ENCODE measurements at places on chromosomes 11 and 22.

DNA sequence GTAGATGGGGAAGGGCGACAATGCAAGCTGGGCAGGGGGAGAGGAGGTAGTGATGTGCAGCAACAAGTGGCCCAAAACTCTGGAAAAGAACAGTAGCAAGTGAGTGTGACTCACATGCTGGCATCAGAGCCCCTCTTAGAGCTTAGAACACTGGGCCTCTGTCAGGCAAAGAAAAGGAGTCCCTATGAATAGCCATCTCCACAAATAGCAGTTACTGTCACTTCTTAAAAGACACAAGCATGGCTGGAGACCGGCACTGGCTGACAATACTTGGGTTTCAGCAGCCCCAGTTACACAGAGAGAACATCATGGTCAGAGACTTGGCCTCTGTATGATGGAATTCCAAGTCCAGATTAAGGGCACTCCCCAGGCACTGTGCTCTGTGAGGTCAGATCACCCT, 58.2 kb downstream of the PRCP start:
- DNase-seq: no peak

GRCh38 chr11:116312570-116313391, 460.0 kb downstream of the BUD13 start:
- DNase-seq: no peak

GRCh38 chr11:32333320-32333991, 101.9 kb downstream of the WT1 start:
- DNase-seq: no peak

- DNase-seq: no peak
Observed at GRCh38 chr11:118552341-118552740, 13.4 kb downstream of the IFT46 start.

- no peak for DNase-seq
Observed at GRCh38 chr22:22856364-22856763, 31.3 kb upstream of the IGLL5 start.

DNA sequence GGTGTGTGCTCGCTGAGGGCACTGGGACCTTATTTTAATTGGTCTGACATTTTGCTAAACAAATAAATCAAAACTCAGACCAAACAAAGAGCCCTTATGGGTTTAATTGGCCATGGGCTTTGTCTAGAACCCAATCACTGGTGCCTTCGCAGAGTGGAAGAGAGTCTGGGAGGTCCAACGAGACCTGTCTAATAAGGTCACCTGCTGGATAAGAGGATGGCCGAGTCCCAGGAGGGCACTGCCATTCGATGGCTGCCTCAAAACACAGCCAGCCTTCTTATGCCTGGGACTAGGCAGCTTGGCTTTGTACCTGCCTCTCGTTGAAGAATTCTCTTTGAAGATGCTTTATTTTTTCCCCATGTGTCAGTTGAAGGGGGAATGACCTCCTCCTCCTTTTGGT, 171.1 kb downstream of the CEP164 start:
- DNase-seq: no peak

DNA sequence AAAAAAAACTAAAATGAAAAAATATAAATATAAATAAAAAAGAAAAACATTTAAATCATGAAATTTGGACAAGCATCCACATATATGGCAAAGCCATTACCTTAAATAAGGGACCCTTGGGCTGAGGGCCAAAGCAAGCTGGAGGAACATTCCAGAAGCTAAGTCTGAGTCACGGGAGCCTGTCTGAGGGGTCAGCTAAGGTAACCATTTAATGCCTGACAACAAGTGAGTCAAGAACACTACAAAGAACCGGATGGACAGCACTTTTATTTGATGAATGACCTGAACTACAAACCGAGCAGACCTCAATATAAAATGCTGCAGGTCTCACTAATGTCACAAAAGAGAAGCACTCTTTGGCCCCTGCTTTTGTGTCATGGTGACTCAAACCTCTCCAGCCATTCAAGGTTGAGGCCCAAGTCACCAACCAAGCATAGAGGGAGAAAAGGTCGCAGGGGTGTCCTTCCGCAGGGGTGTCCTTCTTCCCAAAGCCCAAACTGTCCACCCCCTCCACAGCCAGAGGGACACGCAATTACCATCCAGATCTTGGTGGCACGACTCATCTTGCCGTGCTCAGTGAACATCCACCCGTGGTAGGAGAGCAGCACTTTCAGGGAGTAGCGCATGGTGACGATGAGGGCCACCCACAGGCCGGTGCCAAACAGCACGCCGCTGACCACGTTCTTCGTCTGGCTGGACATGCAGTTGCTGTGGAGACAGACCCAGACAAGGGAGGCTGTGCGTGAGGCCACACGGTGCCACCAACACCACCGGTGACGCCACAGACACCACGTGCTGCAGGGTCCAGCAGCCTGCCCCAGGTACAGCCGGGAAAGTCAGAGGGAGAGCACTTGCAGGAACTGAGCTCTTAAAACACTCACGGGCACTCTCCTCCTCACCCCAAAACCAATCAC, 34.5 kb downstream of the CPT1A start:
- no peak for DNase-seq

DNA sequence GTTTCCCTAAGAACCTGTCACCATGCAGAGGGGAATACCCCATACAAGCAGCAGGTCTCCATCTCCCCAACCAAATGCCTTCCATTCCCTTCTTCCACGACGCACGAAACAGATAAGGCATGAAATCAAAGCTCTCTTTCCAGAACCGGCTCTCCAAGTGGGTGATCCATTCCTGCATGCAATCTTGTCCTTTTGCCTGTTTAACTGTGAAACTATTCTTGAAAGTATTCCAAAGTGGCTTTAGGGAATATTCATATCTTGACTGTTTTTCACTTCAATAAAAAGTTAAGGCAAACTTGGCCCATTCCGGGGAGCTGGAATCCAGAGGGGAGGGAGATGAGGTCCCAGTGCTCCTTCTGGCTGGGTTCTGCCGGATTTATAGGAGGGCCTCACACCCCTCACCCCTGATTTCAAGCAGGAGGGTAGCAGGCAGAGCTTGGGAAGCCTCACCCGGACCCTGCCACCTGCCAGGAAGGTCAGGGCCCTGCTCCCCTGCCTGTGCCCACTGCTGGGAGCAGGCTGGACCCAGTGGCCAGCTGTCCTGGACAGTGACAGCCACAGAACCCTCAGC, 60.9 kb downstream of the SCGB1A1 start:
- no peak for DNase-seq

GRCh38 chr11:80284946-80285785, 844.3 kb upstream of the TENM4 start:
- DNase-seq: no peak

- no peak for DNase-seq
Observed at GRCh38 chr11:117146521-117146920, 2.4 kb downstream of the PAFAH1B2 start.

GRCh38 chr22:26066534-26066933, 102.7 kb upstream of the SEZ6L start:
- no peak for DNase-seq

GRCh38 chr11:110112457-110112856, 19.3 kb downstream of the ZC3H12C start:
- no peak for DNase-seq

DNA sequence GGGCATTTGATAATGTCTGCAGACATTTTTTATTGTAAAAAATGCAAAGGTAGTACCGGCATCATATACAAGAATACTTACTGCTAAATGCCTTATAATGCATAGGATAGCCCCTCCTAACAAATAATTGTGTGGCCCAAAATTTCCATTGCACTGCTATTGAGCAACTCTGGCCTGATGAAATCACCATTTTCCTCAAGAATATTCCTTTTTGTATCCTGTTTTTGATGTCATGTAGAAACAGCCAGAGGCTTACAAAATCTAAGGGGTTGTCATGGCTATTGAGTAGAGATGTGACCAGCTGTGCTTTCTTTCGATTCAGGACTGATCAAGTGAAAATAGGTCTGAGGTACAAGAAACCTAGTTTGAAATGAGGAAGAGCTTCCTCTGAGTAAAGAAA, 854.3 kb downstream of the KCNA4 start:
- no peak for DNase-seq

- DNase-seq: no peak
Observed at GRCh38 chr11:111983187-111983986, 41.8 kb upstream of the DLAT start.

DNA sequence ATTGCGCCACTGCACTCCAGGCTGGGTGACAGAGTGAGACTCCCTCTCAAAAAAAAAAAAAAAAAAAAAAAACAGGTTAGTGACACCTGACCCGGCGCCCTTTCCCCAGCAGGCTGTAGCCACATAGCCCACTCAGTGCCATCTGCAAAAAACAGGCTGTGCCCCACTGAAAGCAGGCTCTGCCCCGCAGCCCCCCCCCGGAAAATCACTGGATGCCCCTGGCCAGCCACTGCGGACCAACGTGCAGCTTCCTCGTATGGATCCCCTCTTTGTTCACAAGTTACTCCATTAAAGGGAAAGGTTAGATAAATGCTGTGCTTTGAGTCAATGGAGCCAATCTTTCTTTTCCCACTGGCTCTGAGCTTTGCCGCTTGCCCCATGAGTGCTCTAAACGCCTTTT, 660.3 kb downstream of the TBC1D22A start:
- DNase-seq: no peak

DNA sequence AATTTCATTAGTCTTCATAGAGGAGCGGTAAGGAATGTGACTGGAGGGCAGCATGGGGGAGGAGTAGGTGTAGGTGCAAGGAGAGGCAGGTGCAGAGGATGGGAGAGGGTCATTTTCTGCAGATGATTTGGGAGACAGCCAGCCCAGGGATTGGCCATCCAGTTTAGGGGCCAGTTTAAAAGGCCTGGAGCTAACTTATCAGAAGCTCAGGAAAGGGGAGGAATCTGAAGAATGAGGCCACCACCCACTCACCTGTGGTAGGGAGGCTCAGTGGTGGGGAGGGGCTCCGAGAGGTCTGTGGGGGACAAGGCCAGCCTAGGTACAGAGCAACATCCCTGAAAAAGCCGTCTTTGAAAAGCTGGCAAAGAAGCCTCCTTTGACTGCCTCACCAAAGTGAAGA, 110.8 kb upstream of the TMEM45B start:
- no peak for DNase-seq

GRCh38 chr22:24140357-24140756, 40.9 kb upstream of the SUSD2 start:
- DNase-seq: no peak

GRCh38 chr11:105179542-105180278, 40.1 kb upstream of the CARD18 start:
- no peak for DNase-seq

GRCh38 chr11:134044514-134045284, 24.2 kb upstream of the JAM3 start:
- DNase-seq: no peak

DNA sequence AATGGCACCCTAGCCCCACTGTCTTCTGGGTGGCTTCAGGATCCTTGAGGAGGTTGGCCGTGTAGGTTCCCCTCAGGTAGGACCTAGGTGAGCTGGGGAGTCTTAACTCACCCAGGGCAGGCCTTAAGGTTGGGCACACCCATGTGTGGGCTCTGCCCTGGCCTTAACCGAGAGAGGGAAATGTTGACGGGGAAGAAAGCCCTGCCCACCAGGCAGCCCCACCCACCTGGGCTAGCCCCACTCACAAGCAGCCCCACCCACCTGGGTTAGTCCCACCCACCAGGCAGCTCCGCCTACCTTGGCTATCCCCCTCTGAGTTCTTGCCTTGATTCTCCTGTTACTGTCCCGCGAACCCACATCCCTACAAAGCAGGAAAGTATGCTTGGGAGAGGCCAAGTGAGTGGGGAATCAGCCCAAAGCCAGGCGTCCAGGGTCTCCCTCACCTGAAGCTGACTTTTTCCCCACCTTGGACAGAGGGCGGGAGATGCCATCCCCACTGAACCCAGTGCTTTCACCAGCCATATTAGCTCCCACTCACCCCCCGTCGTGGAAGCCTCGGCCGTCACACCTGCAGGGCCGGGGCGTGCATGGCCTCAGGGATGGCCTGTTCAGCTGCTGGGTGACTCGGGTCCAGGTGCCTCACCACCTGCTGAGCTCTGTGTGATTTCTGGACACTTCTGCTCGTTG, at the start of gene MYEOV:
Gene MYEOV, plus strand, starts transcription at position 337 of the 687 bp plus-strand sequence. CDS start 1,200 bp downstream, outside the sequence.
- DNase-seq: no peak

DNA sequence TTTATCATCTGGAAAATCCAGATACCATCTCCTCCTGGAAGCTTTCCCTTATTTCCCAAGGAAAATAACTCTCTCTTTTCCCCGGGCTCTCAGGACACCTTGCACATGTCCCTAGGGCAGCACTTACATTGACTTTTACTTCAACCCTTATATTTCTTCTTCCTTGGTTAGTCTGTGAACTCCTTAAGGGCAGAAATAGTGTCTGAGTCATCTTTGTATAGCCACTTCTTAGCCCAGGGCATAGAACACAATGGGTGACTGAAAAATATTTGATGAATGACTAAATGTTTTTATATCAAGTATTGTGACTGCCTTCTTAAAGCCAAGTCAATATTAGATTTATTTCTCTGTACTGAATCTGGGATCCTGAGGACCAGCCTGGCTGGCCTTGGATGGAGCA, 45.4 kb upstream of the MYOD1 start:
- DNase-seq: no peak

- DNase-seq: no peak
Observed at GRCh38 chr11:107276077-107276476, 181.5 kb downstream of the CWF19L2 start.

DNA sequence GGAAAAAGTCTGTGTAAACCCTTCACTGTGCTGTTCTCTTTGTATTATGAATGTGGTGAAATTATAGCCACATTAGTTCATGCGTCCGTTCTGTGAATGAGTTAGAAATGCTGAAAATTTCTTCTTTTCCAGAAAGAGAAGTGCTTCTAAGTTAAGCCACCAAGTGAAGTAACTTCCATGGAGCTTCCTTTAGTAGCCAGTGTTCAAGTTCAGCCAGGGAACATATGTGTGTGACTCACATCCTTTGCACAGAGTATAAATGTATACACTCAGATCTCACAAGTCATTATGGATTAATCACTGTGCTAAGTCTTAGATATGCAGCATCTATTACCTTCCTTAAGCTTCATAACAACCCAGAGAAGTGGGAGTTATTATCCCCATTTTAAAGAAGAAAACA, 3.1 kb upstream of the MMP8 start:
- no peak for DNase-seq

DNA sequence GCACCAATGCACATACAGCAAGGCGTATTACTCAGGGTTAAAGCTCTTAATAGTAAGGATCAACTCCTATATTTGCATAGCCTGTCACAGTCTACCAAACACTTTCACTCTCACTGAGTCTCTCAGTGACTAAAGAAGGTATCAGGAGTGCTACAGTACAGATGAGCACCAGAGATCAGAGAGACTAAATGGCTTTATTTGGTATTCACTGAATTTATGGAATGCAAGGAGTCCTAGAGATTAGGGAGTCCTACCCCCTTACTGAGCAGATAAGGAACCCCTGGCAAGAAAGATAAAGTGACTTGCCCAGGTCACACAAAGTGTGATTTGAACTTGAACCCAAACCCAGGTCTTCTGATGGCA, 396.4 kb upstream of the CCDC90B start:
- DNase-seq: no peak

GRCh38 chr11:28054821-28055220, 53.1 kb downstream of the KIF18A start:
- DNase-seq: no peak
